Activated CD4-positive, CD25-positive, alpha-beta regulatory T cell treated with anti-CD3 and anti-CD28 coated beads, Interleukin-2, amount 50 U/mL, for 16 hours (primary cell): ENCODE measurements at places on chromosomes 16 and 17.

DNA sequence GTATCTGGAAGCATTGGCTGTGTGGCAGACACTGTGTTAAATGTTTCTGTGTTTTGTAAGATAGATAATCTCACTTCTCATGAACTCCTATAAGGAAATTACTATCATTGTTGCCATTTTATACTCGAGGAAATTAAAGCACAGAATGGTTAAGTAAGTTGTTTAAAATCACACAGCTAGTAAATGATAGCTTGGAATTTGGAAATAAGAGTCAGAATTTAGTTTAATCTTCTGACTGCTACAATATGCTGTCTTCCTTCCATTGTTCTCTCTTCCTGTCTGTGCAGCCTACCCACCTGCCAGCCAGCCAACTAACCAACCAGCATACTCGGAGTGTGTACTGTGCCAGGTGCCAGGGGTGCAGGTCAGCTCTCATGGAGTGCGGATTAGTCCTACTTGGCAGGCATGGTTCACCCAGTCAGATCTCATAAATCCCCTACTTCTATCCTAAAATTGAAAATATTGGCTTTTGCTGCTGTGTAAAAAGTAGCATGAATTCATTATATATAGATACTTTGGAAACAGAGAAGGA lies 79.9 kb upstream of the LGALS9 start:
- DNase-seq: no peak

DNA sequence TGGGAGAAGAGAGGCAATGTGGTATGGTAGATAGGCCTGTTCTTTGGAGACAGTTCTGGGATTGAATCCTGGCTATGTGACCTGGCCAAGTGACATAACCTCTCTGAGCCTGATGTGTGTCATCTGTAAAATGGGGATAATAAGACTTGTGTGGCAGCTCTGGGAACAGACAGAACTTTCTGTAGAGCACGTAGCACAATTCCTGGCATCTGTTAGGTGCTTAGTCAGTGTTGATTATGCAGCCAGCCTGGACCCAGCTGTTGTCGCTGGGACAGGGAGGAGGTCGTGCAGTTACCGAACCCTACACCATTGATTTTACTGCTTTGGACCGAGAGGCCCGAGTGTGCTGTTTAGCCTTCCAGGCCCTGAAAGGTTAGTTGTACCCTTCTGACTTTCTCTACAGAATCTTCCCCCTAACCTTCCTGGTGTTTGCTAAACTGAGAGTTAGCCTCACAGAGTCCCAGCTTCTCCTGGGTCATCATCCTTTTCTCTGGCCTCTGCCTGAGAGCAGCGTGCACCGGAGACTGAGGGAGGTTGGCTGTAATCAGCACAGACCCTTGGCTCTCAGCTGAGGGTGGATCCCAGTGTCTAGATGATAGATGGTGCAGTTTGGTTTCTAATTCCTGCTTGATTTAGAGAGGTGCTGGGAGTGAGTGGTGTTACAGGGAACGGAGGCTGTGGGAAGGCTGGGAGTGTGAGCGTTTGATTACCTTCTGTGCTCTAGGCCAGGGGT lies 31.9 kb downstream of the MSI2 start:
- DNase-seq: no peak

GRCh38 chr17:33436321-33436720 lies 143.2 kb upstream of the ASIC2 start:
- DNase-seq: no peak

- no peak for DNase-seq
These were observed 495 bp downstream of the TXNDC17 start for GRCh38 chr17:6641247-6641863.

- DNase-seq: no peak
These were observed 65.2 kb downstream of the XPO6 start for GRCh38 chr16:28146536-28146935.

DNA sequence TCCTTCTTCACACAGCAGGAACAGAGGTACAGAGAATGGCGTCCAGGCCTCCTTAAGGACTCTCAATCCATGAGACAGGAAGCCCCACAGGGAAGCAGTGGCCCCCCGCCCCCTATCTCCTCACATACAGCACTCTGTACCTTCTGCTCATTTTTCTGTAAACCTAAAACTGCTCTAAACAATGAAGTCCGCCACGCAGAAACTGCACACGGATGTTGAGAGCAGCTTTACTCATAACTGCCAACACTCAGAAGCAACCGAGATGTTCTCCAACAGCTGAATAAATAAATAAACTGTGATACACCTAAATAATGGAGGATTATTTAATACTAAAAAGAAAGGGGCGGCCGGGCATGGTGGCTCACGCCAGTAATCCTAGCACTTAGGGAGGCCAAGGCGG lies 9.9 kb downstream of the TBC1D16 start:
- no peak for DNase-seq

- no peak for DNase-seq
These were observed 113.2 kb downstream of the SPECC1 start for GRCh38 chr17:20122254-20122879.

DNA sequence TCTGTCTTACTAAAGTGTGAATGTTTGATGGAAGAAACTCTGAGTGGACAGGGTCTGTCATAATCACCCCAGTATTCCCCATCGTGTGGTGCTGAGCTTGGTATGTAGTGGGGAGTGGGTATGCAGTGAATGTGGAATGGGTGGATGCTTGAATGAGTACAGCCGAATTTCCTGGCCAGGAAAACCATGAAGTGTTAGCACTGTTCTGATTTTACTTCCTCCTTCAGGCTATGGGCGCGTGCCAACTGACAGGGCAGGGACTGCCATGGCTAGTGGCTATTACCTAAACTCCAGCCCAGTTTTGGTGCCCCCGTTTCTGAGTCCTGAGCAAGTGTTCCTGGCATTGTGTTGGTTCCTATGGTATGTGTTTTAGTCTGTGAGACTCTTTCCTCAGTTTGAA lies 48.6 kb downstream of the PRKCA start:
- no peak for DNase-seq

- no peak for DNase-seq
These were observed 73.6 kb downstream of the KCNJ2 start for GRCh38 chr17:70242781-70243437.

GRCh38 chr17:489758-490329 lies 137.2 kb upstream of the RPH3AL start:
- peak; percentile 33 for DNase-seq

GRCh38 chr17:62892061-62892675 lies 73.9 kb upstream of the TANC2 start:
- DNase-seq: no peak

- DNase-seq: no peak
These were observed 10.3 kb downstream of the GSG1L2 start for GRCh38 chr17:9811537-9811936.

GRCh38 chr16:8262299-8262698 lies 328.0 kb downstream of the TMEM114 start:
- DNase-seq: no peak

GRCh38 chr16:49857423-49858181 lies 1.7 kb upstream of the ZNF423 start:
- no peak for DNase-seq

GRCh38 chr16:81626181-81626674 lies 152.9 kb upstream of the PLCG2 start:
- no peak for DNase-seq

DNA sequence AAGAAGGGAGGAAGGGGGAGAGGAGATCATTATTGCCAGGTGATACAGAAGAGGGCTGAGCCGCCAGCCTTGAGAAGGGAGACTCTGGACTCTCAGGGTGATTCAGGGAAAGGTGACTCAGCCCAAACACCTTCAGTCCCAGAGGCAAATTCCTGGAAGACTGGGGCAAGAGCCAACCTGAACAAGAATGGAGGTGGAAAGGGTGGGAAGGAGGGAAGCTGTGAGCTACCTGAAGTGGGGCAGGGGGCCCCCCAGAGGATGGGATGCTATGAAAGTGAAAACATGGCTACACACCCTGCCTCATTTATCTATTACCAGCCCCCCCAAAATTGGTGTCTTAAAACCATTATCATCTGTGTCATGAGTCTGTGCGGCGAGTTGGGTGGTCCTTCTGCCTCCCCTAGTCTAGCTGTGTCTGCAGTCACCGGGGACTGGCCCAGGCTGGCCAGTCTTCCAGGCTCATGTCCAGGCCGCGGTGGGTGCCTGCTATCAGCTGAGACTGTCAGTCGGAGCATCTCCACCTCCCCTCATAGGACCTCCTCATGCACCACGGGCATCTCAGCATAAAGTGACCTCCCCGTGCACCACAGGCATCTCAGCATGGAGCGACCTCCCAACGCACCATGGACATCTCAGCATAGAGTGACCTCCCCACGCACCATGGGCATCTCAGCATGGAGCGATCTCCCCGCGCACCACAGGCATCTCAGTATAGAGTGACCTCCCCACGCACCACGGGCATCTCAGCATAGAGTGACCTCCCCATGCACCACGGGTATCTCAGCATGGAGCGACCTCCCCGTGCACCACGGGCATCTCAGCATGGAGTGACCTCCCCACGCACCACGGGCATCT lies 3.2 kb upstream of the SLC47A2 start:
- DNase-seq: no peak

- DNase-seq: no peak
These were observed 532.7 kb upstream of the CDH8 start for GRCh38 chr16:62568926-62569325.

- no peak for DNase-seq
These were observed 161.8 kb upstream of the KCNJ16 start for GRCh38 chr17:69913216-69913615.

GRCh38 chr17:37417852-37418251 lies 11.2 kb downstream of the TADA2A start:
- DNase-seq: no peak

DNA sequence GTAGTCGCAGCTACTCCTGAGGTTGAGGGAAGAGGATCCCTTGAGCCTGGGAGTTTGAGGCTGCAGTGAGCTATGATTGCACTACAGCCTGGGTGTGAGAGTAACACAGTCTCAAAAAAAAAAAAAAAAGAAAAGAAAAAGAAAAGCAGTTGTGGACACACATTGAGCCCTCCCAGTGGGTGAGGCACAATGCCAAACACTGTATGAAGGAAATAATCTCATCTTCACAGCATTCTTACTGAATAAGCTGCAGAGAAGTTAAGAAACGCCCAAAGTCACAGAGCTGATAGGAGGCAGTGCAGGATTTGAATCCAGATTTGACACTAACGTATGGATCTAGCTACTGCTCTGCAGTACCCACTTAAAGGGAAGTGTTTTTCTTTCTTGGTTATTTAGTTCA lies 5.9 kb upstream of the LYZL6 start:
- no peak for DNase-seq

GRCh38 chr17:7260651-7261378 lies 1.5 kb downstream of the CLDN7 start:
- no peak for DNase-seq

- DNase-seq: no peak
These were observed 4.2 kb downstream of the ATP2A3 start for GRCh38 chr17:3959921-3960601.

GRCh38 chr16:13313351-13313750 lies 412.0 kb downstream of the SHISA9 start:
- DNase-seq: no peak

GRCh38 chr17:35889818-35890773 lies 9.9 kb upstream of the CCL5 start:
- no peak for DNase-seq

- DNase-seq: no peak
These were observed 7.7 kb downstream of the SLC35B1 start for GRCh38 chr17:49699966-49700575.

- no peak for DNase-seq
These were observed 645.1 kb downstream of the KCNJ18 start for GRCh38 chr17:22337467-22337866.

DNA sequence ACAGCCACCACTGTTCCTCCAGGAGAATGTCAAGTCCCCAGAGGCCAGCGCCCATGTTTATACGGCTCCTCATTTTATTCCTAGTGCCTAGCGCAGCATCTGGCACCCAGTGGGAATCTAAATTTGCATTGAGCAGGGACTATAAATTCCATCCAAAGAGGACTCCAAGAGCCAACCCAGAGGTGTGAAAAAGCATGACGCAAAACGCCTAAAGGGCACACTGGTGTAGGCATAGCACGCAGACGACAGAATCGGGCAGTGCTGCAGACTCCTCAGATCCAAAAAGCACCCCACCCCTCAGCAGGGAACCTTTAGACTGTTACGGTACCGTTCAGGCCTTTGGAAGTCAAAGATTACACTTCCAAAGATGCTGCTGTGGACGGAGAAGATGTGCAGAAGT lies 19.5 kb downstream of the TEKT5 start:
- DNase-seq: no peak

GRCh38 chr16:55002419-55002818 lies 71.8 kb downstream of the IRX5 start:
- DNase-seq: no peak

DNA sequence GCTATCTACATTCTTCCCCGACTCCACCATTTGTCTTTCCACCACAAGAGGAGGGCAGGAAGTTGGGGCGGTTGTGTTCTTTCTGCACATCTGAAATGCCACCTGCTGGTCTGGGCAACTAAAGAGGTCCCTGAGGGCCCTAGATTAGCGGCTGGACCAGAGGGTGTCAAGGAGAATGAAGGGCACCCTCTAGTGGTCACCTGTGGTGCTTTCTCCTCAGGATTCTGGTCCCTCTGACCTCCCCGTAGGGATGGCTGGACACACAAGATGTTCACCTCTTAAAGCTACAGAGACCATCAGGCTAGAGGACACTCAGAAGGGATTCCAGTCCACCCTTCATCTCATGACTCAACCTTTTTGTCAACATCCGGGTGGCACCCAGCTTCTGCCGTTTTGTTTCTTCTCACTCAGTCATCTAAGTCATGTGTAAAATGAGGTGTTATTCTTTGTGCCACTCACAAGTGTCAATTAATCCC lies 2.9 kb upstream of the SCIMP start:
- DNase-seq: no peak

GRCh38 chr17:39670746-39671145 lies 2.5 kb downstream of the PNMT start:
- DNase-seq: no peak

- DNase-seq: no peak
These were observed 25.9 kb downstream of the AMFR start for GRCh38 chr16:56399486-56399885.

DNA sequence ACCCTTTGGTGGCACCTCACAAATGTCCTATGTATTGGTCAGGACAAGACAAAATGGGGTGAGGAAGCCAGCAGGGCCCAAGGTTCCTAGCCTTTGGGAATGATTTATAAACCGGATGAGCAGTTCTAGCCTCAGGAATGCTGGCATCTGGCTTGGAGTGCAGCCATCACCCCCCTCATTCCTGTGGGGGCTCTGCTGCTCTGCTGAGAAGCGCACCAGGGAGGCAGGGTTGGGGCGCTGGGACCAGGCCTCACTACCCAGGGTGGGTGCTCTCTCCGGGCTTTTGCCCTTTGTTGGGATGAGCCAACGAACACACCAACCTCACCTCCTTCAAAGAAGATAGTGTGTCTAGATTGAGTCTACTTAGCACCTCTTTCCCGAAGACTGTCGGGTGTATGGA lies 39.2 kb downstream of the TMEM11 start:
- DNase-seq: no peak

GRCh38 chr17:40298726-40299125 lies 10.3 kb upstream of the RARA start:
- DNase-seq: no peak

- DNase-seq: no peak
These were observed 47.2 kb downstream of the OTOA start for GRCh38 chr16:21710938-21711337.

- no peak for DNase-seq
These were observed 236.1 kb upstream of the C16orf82 start for GRCh38 chr16:26830428-26831127.

- DNase-seq: no peak
These were observed 32.6 kb downstream of the NUBP1 start for GRCh38 chr16:10776280-10776679.

GRCh38 chr16:69100071-69100691 lies 5.3 kb upstream of the HAS3 start:
- no peak for DNase-seq

- DNase-seq: no peak
These were observed 23.5 kb downstream of the WNT9B start for GRCh38 chr17:46874906-46875305.
